NCI-H460 (cell line): ENCODE measurements at places on chromosomes 7 and 10.
A peak's percentile ranks its signal among the peaks of the same experiment; 100 is the strongest.

GRCh38 chr7:139691253-139691781 lies 86.5 kb downstream of the HIPK2 start:
- no peak for DNase-seq

DNA sequence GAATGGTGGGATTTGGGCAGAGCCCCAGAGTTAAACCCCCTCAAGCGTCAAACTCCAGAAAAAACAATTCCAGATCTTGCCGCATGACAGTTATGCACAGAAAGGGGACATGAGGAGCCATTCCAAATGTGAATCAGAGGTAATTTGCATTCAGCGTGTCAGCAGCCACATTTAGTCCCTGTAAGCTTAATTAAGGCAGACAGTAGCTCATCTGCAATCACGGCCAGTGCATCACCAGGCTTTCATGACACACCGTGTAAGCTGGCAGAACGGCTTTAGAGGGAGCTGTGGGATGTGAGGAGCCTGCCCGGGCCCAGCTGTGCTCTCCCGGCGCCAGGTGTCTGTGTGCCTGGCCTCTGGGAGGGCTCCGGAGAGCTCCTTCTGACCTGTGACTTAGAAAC lies 18.7 kb upstream of the PRKAG2 start:
- DNase-seq, result no peak

DNA sequence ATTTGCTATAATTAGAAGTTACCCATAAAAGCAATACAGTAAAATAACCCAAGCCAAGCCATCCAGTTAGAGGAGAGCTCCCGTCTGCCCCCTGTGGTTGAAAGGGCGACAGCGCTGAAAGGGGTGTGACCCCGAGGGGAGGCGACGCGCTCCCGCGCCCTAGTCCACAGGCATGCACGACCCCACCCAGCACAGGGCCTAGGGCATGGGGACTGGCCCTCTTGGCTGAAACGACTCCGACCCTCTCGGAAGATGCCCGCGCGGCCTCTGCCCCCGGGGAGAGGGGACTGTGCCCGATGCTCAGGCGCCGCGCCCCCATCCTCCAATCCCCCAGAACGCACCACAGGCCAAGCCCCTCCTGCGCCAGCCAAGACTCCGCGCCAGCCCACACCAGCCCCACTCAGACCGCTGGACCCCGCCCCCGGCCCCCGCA lies 64.0 kb downstream of the CSGALNACT2 start:
- peak; percentile 26 for DNase-seq

- no peak for DNase-seq
Observed at GRCh38 chr7:152574892-152575548, 100.9 kb downstream of the XRCC2 start.

DNA sequence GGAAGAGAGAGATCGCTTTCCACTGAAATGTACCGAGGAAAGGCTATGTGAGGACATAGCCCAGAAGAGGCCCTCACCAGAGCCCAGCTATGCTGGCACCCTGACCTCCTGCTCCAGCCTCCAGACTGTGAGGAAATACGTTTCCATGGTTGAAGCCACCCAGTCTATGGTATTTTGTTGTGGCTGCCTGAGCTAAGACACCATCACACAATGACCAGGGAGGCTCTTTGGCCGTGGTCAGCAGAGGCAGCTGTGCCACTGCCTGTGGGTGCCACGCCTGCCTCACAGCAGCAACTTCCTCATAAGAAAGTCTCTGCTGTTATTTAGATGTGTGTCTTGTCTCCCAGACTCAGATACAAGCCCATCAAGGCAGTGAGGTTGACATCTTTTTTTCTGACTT lies 182.7 kb upstream of the PLXNA4 start:
- no peak for DNase-seq

- no peak for DNase-seq
Observed at GRCh38 chr7:71694665-71695064, 562.7 kb downstream of the GALNT17 start.

DNA sequence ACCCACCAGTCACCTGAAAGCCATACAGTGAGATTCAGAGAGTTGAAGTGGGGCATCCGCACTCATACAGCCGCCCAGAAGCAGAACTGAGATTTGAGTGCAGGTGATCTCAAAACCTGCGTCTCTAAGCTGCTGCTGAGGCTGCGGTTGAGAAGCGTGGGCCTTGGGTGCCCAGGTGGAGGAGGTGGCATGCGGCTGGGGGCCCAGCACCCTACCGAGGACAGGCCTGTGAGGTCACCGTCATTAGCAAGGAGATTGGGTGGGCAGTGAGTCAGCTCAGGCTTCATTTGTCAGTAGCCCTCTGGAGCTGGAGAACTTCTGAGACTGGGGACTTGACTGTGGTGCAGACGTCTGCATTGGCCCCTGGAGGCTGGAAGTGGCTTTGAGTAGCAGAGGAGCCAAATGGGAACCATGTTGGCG lies 29.8 kb downstream of the ZMIZ1 start:
- DNase-seq, result no peak

DNA sequence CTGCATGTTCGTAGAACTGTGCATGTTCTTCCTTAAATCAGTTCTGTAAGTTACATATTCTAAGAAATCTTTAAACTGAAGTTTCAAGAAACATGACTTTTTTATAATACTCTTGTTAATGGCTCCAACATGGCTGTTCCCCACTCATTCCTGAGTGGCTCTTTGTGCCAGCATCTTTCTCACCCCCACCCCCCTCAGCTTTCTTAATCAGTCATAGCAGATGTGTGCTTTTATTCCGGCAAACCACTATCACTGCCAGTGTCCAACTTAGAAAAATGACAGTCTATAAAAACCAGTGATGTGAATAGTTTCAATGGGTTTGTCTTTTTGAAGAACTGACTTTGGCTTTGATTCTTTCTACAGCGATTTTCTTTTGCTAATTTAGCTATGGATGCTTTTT lies 37.6 kb downstream of the PITRM1 start:
- DNase-seq, result no peak

DNA sequence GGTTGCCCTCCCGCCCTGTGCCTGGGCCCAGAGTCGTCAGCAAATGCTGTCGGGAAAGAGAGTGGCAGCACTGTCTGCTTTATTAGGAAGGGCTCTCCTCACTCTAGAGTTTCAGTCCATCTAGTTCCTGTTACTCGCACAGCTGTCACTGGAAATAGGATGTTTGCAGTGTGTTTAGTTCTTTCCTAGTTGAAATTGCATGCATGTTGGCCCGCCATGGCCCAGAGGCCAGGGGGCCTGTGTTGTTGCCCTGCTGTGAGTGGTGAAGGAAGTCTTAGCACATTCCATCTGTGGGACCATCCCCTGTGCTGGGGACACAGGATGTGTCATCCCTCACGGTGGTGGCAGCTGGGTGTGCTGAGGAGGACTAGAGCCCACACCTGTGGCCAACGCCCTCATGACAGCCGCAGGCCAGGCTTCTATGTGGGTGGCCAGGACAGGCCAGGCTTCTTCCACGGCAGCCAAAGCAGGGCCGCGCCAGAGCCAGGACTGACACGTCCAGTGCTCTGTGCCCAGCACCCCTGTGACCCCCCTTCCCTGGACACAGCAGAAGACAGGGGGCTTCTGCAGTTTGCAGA lies 45.4 kb downstream of the ZNF467 start:
- DNase-seq, result no peak

GRCh38 chr7:30162622-30163124 lies 27.9 kb downstream of the MTURN start:
- DNase-seq, result no peak

DNA sequence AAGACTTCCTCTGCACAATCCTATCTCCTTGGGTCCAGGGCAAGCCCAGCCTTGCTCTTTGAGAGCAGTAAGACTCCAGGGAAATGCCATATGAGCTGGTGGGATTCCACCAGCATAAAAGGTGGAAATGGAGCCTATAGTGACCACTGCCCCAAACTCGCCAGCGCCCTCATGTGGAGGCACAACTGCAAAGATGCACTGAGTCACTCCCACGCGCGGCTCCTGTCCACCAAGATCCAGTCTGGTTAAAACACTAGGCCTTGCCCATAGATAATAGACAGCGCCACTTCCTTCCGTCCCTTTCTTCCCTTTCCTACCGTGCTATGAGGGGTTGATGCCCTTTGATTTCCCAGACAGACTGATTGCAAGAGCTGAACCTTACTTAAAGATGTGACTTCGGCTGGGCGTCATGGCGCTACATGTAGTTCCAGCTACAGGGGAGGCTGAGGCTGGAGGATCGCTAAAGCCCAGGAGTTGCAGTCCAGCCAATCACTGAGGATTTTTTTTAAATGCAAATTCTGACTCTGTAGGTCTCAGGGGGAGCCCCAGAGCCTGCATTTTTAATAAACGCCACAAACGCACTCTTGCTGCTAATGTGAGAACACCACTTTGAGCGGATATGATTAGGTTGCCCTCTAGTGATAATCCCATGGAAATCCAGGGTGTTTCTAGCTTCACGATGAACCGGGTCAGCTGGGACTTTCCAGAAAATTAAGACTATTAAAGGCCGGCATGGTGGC lies 136.5 kb downstream of the EPC1 start:
- peak; percentile 39 for DNase-seq

- no peak for DNase-seq
Observed at GRCh38 chr7:123763191-123763661, 14.4 kb upstream of the WASL start.

- no peak for DNase-seq
Observed at GRCh38 chr7:92621561-92622023, 31.4 kb upstream of the FAM133B start.

- DNase-seq, result peak; percentile 36
Observed at GRCh38 chr7:30445770-30446169, 32.8 kb downstream of the NOD1 start.
